Right lung (tissue), 10 donors: ENCODE measurements at places on chromosomes 2 and 18. TPM values are rescaled to one million over a fixed set of nuclear protein-coding genes. Genes with fewer than 3 reads are reported as not detected.

- DNase-seq, result peak; percentile 56
Observed at GRCh38 chr2:46267616-46268015, 29.6 kb upstream of the EPAS1 start.

- DNase-seq, result peak; percentile 12
Observed at GRCh38 chr2:174247474-174248186, 702 bp downstream of the OLA1 start.

PRKAG3 gene
- not detected for polyA plus RNA-seq

SERPINB4 gene
- not detected for polyA plus RNA-seq

RTN4 gene
- 190 TPM for polyA plus RNA-seq

CAPN13 gene
- polyA plus RNA-seq, result 1.5 TPM

- DNase-seq, result no peak
Observed at GRCh38 chr2:61845320-61845719, 8.5 kb downstream of the FAM161A start.

DNA sequence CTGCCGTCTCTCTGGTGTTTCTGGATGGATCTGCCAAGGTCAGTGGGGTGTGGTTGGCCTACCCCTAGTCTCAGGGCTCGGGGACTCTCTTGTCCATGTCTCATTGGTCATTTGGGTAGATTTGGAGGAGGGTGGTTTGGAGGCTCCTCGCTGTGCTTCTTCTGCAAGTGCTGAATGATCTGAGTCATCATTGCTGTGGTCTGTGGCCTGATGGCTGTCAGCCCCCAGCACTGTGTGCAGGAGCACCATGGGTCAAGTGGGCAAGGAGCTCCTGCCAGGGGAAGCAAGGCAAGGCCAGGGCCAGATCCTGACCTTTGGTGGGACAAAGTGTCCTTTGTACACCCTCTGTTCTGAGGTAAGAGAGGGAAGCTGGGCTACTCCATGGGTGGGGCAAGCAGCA is 221.8 kb downstream of the FHOD3 start:
- DNase-seq, result no peak

DNA sequence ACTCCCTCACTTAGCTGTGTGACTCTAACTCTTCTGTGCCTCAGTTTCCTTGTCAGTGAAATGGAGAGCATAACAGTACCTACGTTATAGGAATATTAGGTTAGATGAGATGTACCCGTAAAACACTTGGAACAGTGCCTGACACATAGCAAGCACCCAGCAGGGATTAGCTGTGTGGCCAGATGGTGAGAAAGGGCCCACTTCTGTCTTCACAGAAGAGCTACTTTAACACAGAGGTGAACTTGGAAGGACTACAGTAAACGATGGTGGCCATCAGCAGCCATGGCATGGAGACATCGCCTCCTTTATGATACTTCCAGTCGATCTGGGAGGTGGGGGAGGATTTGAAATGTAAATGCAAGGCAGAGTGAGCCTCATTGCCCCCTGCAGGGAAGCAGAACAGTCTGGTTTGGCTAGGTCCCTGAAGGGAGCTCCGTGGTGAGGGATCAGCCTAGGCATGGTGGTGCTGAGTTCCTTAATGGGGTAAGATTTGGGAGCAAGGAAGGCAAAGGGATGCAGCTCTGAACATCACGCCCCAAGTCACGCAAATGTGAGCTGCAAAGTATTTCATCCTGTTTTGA is 101.7 kb upstream of the ALPP start:
- DNase-seq, result no peak

DNA sequence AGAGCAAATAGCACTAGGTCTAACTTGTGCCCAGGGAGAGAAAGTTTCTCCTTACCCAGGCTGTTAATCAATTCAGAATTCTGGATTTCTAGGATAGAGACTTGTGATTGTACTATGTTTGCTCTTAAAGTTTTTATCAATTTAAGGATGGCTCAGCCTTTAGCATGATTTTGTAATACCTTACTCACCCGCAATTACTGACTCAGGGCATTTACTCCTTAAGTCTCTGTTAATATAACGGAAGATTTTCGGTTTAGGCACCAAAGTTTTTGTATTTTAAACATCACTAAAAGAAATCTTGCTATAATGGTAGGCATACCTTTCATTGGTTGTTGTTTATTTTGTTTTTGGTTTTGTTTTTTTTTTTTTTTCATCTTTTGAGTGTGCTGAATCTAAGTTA is 358.2 kb downstream of the RBM43 start:
- DNase-seq, result no peak

DNA sequence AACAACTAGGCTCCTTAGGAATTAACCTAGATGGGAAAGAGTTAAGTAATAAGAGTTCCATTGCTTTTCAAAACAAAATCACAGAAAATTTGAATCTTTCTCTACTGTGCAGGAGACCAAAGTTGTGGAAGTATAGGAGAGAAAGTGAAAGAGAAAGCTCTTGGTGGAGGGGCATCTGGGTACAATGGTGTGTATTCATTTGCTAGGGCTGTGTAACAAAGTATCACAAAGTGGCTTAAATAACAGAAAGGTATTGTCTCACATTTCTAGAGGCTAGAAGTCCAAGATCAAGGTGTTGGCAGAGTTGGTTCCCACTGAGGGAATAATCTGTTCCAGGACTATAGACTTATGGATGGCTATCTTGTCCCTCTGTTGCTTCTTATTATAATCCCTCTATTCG is 50.5 kb upstream of the GORASP2 start:
- DNase-seq, result no peak

DNA sequence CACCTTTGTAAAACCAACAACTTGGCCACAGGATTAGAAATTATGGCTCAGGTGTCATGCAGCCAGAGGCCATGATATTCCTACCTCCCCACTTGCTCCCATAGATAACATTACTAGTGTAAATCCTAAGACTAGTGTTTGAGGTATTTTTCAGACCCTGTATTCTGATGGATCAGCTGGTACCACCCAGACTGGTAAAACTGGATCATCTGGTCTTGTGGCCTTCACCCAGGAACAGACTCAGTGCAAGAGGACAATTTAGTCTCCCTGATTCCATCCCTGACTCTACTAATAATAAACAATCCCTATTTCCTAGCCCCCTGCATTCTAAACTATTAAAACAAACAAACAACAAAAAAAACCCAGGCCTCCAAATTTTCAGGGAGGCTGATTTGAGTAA is 121.0 kb downstream of the ALPK2 start:
- DNase-seq, result no peak

DNA sequence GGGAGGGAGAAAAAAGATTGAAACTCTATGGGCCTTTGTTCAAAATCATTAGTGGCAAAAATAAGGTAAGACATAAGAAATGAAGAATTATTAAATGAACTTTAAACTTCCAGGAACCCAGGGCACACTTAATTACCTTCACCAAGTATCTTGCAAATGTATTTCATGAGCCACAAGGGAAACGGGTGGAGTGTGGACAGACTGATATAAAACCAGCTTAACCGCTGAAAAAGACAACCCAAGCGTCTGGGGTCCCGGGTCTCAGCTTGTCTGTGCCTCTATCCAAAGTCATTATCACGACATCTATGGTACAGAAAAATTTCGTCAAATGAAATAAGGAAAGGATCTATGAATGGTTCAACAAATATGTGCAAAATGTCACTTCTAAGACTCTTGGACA is 13.9 kb upstream of the MBOAT2 start:
- no peak for DNase-seq

- no peak for DNase-seq
Observed at GRCh38 chr2:55213822-55214221, 18.3 kb downstream of the CLHC1 start.

RNU2-63P gene
- polyA plus RNA-seq, result not detected

PLB1 gene
- polyA plus RNA-seq, result 1.7 TPM
